Kidney glomerular epithelial cell (primary cell): ENCODE measurements at places on chromosomes 6 and 20.

DNA sequence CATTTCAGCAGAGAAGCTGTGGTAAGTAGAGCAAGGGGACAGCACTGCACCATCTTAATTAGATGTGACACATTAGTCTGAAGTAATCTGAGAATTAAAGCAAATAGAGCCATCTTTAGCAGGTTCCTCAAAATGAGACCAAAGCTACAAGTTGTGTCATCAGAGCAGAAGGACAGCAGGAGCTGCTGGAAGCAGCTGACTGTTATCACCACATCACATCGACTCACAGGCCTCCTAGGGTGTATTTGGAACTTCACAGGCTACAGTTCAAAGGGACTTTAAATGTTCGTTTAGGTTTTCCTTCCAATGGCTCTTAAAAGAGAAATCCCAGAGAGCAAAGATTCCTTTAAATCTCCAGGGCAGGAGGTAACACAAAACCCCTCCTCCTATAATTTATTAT lies 69.5 kb downstream of the LCA5 start:
- no peak for DNase-seq

GRCh38 chr6:112511441-112511840 lies 164.3 kb downstream of the RFPL4B start:
- peak; percentile 27 for DNase-seq

- no peak for DNase-seq
Observed at GRCh38 chr6:161414180-161414579, 140.3 kb upstream of the AGPAT4 start.

DNA sequence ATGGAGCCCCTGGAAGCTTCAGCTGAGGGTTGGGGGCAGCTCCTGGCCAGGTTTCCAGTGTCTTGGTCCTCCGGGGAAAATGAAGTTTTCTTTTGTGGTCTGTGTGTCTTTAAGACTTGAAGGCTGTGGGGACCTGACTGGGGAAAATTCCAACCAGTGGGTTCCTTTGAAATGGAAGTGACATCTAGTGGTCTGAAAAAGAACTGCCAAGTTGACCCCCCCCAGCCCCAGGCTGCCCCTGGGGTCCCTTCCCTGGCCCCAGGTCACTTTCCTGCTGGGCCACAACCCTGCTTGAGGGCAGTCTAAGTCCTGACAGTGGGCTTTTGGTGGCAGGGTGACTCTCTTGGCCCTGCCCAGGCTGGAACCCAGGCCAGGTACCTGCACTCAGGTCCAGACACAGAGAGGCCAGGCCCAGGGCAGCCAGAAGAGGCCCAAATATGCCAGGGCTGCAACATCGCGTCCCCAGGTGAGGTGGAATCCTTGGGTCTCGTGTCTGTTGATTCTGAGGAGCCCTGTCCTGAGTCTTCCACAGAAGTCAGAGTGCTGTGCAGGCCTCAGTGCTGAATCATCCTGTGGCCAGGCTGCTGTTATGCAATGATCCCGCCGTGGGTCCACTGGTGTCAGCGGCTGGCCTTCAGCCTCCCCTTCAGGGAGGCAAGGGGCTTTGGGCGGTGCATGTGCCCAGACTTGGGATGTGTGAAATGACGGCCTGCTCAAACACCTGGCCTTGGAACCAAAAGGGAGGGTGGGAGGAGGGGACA lies 68.4 kb downstream of the VEGFA start:
- DNase-seq, result peak; percentile 34

DNA sequence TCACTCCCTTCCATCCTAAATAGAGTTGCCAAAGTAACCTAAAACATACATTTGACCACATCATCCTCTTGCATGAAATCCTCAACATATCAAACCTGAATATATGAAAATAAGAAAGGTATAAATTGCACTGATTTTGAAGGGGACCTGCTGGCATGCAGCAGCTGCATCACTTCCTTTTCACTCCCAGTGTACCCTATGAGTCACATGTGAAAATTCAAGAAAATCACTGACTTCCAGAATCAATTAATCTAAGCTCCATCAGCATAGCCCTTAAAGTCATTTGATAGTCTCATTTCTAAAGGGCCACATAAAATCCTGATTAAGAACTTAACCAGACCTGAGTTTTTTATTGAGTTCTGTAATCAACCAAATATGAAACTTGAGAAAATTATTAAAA lies 24.3 kb downstream of the SNX14 start:
- peak; percentile 27 for DNase-seq

DNA sequence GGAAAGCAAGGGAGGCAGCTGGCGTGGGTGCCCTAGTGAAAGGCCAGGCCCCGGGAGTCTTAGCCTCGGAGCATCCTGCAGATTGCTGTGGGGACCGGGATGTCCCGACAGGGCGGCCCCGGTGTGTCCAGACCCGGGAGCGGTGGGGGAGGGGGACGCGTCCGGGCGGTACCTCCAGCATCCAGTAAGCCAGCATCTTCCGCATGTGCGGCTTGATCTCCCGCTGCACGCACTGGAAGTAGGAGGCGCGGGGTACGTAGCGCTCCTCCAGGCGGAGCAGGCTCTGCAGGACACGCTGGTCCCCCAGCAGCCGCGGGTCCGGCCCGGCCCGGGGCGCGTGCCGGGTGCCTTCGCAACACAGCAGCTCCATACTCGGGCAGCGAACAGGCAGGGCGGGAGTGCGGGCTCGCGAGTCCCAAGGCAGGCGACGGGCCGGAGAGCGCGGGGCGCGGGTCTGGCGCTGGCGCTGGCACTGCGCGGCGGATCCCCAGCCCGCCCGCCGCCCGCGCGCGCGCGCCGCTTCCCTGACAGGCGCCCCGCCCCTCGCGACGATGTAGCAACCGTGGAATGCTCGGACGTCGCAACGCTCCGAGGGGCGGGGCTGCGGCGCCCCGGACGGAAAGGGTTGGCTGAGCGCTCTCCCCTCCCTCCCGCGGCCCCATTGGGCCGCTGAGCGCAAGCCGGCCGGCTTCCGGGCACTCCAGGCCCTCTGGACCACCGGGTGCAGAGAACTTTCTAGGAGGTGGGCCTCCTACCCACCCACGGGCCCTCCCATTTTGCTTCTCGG lies at the start of gene CCND3:
Gene CCND3 (minus strand): TSS at position 529 of the 787 bp plus-strand sequence. CDS start 159 bp downstream, at position 370.
- DNase-seq, result peak; percentile 98

- DNase-seq, result no peak
Observed at GRCh38 chr20:33606118-33606771, 55.9 kb upstream of the C20orf144 start.

- no peak for DNase-seq
Observed at GRCh38 chr20:57089699-57090144, 176.7 kb downstream of the BMP7 start.

DNA sequence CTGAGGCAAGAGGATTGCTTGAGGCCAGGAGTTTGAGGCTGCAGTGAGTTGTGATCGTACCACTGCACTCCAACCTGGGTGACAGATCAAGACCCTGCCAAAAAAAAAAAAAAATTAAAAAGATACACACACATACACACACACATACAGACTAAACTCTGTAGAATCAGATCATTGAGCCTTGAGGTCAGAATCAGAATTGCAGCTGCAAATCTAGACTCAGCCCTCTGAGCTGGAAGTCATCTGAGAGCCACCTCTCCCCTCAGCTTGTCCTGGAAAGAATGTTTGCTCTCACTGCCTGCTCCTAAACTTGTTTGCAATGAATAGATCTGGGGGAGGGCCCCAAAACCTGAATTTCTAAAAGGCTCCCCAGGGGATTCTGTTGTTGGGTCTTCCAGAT lies 41.4 kb upstream of the ANGPT4 start:
- DNase-seq, result no peak

DNA sequence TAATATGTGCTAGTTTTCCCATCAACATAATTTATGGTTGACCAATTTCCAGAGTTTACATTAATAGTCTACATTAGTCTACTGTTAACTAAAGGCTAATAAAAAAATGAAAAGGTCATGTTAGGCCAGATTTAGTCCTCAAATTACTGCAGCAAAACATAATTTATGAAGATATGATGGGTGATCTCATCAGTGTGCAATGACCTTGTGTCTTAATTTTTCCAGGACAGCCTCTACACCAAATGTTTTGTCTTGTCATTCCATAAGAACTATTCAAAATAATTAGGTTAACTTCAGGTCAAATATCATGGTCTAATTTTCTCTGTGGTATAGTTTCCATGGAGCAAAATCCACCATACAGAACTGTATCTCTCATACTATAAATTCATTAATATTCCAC lies 234.2 kb downstream of the COL12A1 start:
- DNase-seq, result no peak

DNA sequence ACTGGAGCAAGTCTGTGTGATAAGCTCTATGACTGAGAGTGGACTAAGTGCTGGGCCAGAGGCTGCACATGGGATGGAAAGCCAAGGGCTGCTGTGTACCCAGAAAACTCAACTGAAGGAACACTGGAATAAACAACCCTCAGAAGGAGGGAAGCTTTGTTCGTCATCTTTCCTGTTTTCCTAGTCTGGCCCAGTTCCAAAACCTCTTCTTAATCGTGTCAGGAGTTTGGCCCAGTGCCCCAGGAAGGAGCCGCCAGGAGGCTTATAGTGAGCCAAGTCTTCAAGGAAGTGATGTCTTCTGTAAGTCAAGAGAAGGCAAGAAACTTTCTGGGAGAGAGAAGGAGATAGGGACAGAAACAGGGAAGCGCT lies 23.3 kb upstream of the TOP1 start:
- peak; percentile 69 for DNase-seq
